ENCODE measurements at places on chromosomes 7 and 10.

DNA sequence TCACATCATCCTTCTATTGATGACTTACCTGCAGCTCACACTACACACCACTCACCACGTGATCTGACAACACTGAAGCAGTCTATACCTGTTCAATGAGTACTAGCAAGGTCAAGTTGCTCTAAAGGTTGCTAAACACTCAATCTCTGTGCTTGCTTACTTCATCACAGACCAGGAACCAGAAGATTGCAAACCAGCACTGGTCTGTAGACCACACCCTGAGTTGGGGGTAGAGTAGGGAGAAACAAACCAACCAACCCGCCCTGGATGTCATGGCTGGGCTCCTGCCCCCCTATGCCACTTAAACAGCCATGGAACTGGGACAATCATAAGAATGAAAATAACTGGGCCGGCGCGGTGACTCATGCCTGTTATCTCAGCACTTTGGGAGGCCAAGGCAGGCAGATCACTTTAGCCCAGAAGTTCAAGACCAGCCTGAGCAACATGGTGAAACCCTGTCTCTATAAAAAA is 19.6 kb downstream of the DLG5 start:
- DNase-seq, result no peak

DNA sequence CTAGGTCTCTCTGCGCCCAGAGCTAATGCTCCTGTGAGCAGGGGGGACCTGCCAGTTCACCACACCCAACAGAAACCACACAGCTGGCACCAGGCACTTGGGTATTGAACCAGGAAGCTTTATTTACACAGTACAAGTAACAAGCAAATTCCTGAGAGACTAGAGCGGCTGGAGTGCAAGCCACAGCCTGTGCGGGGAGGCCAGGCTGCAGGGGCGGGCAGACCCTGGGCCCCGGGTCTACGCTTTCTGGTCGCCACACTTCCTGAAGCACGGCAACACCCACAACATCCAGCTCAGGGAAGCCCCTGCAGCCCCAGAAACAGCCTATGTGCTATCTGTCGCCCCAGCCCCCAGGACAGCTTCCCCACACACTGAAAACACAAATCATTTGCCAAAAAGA is 125.0 kb downstream of the FAM53B start:
- DNase-seq, result peak; percentile 44

- DNase-seq, result no peak
These were observed 201.6 kb upstream of the KLF6 start for GRCh38 chr10:3986493-3987142.

GRCh38 chr10:34236931-34237330 is 578.2 kb downstream of the PARD3 start:
- DNase-seq, result no peak

- DNase-seq, result no peak
These were observed 162.8 kb upstream of the CSTF2T start for GRCh38 chr10:51862149-51862548.

- no peak for DNase-seq
These were observed 25.0 kb downstream of the IFIT3 start for GRCh38 chr10:89352802-89353201.

GRCh38 chr10:9305018-9305655 is 1250.6 kb downstream of the GATA3 start:
- no peak for DNase-seq

- DNase-seq, result no peak
These were observed 51.2 kb upstream of the TMEM248 start for GRCh38 chr7:66869660-66870450.

GRCh38 chr10:70714245-70714644 is 41.9 kb downstream of the ADAMTS14 start:
- no peak for DNase-seq

GRCh38 chr7:71511361-71511807 is 379.4 kb downstream of the GALNT17 start:
- no peak for DNase-seq
